ENCODE measurements at places on chromosomes 3 and 15.

DNA sequence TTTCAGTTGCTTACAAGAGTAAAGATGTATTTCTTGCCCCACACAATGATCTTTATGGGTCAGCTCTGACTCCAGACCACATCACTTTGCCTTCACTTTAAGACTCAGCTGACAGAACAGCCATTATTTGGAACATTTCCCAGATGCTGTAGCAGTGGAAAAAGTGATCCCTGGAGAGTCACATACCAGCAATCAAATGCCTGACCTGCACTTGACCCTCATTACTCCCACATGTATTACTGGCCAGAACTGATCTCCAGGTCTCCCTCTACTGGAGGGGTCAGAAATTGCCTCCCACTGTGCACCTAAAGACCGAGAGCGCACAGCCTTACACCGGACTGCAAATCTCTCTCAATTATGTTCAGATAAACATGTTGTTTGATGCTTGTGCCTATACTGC lies 88.6 kb upstream of the ZNF385D start:
- DNase-seq: no peak

DNA sequence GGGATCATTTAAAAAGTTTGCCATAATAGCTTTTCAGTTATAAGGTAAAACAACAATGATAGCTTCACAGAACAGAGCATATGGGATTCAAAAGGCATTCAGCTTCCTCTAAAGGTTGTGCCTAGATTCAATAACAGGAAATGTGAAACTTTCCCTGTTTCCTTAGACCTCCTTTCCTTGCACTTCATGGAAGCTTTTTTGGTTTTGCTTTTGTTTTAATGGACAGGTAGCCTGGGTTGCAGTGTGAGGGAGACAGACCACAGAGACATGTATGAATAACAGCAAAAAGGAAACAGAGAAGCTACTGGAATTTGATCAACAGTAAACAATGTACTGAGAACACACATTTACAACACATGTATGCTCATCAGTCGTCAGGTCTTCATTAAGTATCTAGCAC lies 2.3 kb upstream of the TNFAIP8L3 start:
- DNase-seq: no peak

GRCh38 chr3:193870376-193871219 lies 265.4 kb upstream of the HES1 start:
- DNase-seq: no peak

DNA sequence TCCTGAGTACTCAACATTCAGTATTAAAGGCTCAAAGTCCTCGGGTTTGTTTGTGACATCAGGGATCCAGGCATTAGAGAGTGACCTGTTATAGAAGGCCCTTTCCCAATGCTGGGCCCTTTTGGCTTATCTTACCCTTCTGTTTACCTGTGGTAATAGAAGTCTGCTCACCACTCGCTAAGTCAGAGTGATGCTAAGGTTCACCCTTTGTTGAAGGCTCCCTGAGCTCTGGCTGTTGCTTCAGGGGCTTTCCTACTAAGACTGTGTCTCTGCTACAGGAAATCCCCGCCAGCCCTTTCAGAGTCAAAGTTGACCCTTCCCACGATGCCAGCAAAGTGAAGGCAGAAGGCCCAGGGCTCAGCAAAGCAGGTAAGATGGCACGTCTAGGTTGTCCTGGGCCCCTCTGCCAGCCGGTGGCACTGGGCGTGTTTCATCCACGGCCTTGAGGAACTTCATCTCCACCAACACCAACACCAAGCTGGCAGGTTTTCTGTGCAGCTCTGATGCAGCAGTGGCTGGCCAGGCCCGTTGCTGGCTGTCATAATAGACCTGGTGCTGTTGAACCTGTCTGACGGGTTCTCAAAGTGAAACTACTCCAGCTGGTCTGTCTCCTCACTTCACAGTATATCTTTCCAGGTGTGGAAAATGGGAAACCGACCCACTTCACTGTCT lies 99.1 kb downstream of the DNASE1L3 start:
- DNase-seq: no peak

DNA sequence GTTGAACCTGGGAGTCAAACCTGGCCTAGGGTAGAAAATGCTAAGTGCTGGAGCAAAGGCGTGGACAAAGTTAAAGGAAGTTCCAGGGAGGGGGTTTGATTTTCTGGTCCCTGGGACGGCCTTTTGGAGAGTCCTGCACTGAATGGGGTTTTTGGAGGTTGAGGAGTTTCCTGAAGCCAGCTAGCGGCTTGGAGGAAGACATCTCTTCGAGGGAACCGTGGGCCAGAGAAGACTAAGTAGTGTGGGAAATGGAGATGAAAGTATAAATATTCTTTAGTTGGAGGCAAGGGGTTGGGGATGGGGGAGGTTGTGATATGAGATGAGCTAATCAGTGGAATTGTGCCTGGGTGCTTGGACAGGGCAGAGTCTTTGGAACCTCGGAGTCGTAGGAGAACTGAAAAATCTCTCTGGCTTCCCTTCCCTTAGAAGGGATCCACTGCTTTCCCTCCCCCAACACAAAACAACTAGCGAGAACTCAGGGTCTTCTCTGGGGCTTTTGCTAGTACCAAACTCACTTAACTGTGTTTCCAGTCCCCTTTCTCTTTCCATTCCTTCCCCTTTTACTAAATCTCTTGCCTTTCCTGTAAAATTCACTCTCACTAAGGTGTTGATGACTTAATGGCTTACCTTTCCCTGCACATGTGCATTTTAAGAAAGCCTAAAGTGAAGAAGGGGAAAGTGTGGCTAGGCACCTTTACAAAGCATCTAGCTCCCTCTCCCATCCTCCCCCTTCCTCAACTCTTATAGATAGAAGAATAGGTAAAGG lies 1.0 kb downstream of the LPP start:
- DNase-seq: peak; percentile 25

GRCh38 chr3:166453478-166453877 lies 616.3 kb upstream of the BCHE start:
- DNase-seq: no peak

- DNase-seq: no peak
These were observed 755.8 kb downstream of the ROBO1 start for GRCh38 chr3:79011821-79012529.

DNA sequence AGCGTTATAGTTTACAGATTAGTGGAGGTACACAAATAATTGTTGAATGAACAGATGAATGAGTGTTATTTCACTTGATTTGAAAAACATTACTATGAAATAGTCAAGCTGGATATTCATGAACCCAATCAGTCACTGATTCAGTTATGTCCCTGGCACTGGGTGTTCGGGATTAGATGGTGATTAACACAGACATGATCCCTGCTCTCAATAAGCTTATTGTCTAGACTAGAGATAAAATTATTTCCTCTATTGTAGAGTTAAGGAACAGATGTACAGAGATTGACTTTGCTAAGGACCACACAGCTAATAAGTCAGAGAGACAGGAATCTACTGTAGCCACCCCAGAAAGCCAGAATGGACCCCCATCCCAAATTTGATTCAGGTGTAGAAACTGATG lies 963 bp downstream of the GRAMD1C start:
- DNase-seq: no peak

GRCh38 chr3:30658328-30659052 lies 52.1 kb downstream of the TGFBR2 start:
- peak; percentile 69 for DNase-seq

- DNase-seq: no peak
These were observed 1.2 kb downstream of the GABRB3 start for GRCh38 chr15:26771578-26772153.

- DNase-seq: no peak
These were observed 68.9 kb upstream of the BOC start for GRCh38 chr3:113142476-113142875.

DNA sequence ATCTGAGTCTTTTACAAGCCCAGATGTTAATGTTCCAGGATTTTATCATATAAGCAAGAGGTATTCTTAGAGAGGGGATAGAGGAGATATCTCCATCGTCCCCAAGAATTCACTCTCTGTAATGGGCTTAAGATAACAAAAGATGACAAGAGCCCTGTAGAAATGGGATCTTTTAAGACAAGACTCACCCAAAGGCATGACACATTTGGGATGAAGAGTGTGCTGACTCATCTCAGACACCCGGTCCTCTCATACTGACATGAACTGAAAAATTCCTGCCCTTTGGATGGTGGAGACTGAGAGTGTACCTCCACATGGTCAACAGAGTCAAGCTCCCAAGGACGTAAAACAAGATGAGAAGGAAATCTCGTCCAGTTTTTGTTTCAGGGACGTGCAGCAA lies 11.0 kb downstream of the LEKR1 start:
- no peak for DNase-seq

GRCh38 chr15:81454024-81454423 lies 80.0 kb upstream of the TMC3 start:
- DNase-seq: no peak

GRCh38 chr3:35524856-35525255 lies 114.5 kb upstream of the ARPP21 start:
- DNase-seq: no peak

DNA sequence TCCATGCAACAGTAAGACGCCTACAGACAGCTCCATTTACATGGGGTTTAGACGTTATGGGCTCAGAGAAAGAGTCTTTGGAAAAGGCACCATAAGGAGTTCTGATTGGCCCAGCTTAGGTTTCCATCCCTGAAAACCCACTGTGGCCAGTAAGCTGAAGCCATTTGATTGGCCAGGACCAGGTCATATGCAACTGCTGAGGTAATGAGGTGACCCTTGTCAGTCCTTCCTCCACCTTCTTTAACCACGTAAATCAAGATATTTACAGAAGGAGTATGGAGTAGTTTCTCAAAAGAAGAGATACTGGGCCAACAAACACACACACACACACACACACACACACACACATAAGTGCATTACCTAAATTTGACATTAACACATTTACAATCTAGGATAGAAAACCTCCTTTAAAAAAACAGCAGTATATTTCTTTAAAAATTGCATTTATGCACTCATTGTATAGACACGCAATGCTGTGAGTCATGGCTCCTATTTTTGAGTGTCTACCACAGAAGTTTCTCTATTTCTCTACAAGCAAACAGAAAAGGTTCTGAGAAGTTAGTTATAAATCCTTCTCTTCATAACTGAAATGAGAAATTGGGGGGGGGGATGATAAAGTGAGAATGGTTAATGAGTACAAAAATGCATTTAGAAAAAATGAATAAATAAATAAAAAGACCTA lies 16.3 kb upstream of the MB21D2 start:
- DNase-seq: no peak

GRCh38 chr3:141330235-141330634 lies 38.1 kb upstream of the ZBTB38 start:
- no peak for DNase-seq

- no peak for DNase-seq
These were observed 13.7 kb upstream of the TLE3 start for GRCh38 chr15:70111203-70112073.

GRCh38 chr15:78415284-78415683 lies 22.7 kb upstream of the IREB2 start:
- no peak for DNase-seq

DNA sequence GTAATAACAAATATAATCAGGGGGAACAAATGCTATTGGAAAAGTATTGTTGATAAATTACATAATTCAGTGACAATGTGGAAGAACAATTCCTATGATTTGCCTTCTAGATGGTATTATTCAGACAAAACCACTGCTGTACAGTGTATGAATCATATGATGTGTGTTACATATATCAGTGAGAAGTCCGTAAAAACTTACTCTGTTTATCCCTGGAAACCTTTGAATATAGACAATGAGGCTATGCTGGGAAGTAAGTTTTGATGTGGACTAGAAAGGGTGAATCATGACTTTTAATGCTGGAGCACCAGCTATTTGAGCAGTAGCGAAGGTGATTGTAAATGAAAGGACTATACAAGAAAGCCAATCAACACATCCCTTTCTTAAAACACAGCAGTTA lies 17.9 kb downstream of the C3orf38 start:
- no peak for DNase-seq

GRCh38 chr3:132394320-132394719 lies 23.0 kb upstream of the DNAJC13 start:
- no peak for DNase-seq

GRCh38 chr3:37458162-37459120 lies 284.1 kb upstream of the LRRFIP2 start:
- no peak for DNase-seq

- no peak for DNase-seq
These were observed 22.3 kb downstream of the TM6SF1 start for GRCh38 chr15:83129791-83130190.

GRCh38 chr3:17359911-17360310 lies 382.5 kb downstream of the TBC1D5 start:
- DNase-seq: no peak

DNA sequence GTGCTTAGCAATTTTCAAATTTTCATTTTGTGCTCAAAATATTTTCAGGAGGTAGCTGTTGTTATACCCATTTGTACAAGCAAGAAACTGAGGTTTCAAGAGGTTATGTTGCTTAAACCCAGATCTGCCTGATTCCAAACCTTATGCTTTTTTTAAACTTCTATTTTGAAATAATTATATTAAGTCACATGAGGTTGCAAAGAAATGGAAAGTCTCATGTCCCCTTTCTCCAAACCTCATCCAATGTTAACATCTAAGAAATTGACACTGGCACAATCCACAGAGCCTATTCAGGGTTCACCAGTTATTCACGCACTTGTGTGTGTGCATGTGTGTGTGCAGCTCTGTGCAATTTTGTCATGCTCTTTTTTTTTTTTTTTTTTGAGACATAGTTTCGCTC lies 35.1 kb downstream of the B3GNT5 start:
- no peak for DNase-seq

DNA sequence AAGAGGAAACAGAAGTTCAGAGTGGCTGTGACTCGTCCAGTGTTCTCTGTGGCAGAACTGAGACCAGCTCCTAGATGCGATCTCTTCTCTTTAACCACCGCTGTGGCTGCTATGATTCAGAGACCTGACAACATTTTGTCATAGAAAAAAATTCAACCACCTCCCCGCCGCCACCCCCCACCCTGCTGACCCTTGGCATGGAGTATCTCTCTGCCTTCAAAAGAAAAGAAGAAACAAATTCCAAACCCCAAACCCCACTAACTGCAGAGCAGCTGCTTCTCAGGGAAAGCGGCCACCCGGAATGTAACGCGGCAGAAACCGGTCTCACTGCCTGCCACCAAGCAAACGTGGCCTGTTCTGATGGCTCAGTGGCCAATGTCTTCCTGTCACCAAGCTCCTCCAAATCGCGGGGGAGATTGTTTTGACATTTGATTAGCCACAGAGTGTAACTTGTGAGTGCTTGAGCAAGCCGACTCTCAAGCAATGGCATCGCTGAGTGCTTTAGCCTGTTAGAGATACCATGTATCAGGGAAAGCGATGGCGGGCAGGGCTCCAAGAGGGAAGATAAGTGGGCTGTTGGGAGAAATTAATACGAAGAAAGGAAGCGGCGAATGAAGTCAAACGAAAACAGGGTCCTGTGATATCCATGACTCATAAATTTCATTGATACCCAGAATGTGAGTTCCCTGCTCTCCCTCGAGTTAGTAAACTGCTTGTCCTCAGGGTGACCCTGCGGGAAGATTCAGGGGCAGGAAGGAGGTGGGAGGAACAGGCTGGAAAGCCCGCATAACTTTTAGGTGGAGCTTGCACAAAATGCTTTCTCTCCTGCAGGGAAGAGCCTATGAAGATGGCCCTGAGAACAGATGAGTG lies 44.8 kb upstream of the TLE3 start:
- peak; percentile 62 for DNase-seq

DNA sequence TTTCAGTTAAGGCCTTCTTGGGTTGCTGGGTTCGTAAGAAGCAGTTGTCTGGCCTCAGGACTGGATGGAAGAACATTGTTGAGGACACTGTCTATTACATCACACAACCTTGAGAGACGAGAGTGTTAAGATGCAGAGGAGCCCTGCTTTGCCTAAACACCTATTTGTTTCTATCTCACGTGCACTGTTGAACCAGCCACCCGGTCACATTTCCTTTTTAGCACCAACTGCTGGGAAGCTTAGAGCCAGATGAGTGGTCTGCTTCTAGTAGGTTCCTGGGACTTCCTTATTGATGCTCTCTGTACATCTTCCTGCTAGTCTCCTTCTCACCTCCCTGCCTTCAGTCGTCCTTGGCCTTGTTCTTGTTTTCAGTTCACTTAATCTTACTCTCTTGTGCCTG lies 22.3 kb downstream of the CAND2 start:
- no peak for DNase-seq
